ENCODE measurements at places on chromosomes 12 and 14. TPM values are rescaled to one million over a fixed set of nuclear protein-coding genes. Genes with fewer than 3 reads are reported as not detected.

The P3H3 gene
- 14.1 TPM for total RNA-seq

The MED13L gene
- total RNA-seq, result 122 TPM

DNA sequence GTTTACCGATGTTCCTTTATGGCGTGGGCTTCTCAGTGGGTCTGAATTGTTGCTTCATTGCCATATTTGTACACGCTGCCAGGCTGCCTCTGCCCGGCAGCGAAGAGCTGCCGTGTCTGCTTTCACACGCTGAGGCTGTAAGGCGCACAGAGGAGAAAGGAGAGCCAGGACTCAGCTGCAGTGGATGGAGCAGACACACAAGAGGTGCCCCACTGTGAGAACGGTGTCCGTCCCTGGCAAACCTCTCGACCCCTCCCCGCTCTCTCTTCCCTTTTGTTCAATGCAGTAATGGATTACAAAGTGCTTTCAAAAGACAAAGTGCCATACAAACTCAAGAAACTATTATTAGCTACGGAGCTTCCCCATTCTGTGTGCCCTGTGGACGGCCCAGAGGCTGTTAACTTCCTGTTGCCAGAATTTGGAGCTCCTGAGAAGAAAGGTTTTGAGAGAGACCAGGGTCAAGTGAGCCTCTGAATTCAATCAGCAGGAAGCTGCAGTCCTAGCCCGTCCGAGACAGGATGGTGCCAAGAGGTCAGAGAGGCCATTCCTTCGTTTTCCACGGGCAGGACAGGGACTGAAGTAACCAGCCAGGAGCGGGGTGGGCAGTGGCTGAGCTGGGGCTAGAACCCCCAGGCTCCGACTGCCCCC lies 15.8 kb downstream of the CCND2 start:
- peak; percentile 69 for DNase-seq
- H3K27ac ChIP-seq, result peak overlapping the region; percentile 18
- H3K4me1 ChIP-seq, result peaks cover 42% of the 10 kb centered on the region

DNA sequence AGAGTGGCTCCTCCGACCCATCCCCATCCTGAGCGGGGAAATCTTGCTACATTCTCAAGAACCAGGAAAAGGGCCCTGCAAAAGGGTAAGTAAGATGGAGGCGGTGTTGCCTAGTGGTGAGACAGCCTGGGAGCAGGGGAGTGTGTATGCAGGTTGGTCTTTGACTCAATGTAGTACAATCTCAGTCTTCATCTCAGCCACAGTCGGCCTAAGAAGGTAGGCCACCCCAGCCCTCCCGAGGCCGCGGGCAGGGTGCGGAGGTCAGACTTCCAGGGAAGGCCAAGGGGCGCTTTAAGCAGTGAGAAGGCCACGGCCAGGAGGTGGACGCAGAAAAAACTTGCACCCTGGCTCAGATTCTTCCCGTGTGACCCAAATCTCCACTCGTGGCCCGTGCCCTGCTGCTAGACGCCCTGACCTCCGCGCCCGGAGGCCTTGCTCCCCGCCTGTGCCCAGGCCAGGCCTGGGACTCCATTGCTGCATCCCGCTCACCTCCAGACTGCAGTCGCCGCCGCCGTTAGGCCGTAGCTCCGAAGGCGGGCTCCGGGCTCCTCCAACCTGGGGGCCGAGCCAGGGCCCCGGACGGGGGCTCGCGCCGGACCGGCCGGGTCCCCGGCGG lies 435 bp downstream of the FOXM1 start:
- peaks cover 10% of the 10 kb centered on the region for H3K36me3 ChIP-seq
- H3K4me1 ChIP-seq, result peaks cover 26% of the 10 kb centered on the region
- DNase-seq, result no peak
- peak overlapping the region; percentile 84 for H3K4me3 ChIP-seq
- no peaks in the 10 kb centered on the region for H3K27me3 ChIP-seq
- peak overlapping the region; percentile 2 for H3K27ac ChIP-seq

- H3K27me3 ChIP-seq, result peaks cover 9% of the 10 kb centered on the region
- no peak overlapping the region for H3K27ac ChIP-seq
- H3K4me3 ChIP-seq, result no peak overlapping the region
- DNase-seq, result no peak
- no peaks in the 10 kb centered on the region for H3K36me3 ChIP-seq
- peaks cover 5% of the 10 kb centered on the region for H3K4me1 ChIP-seq
These were observed 101.0 kb upstream of the PRMT8 start for GRCh38 chr12:3389986-3390385.

- peaks cover 15% of the 10 kb centered on the region for H3K4me1 ChIP-seq
- no peaks in the 10 kb centered on the region for H3K36me3 ChIP-seq
- peak overlapping the region; percentile 66 for H3K27ac ChIP-seq
- no peak overlapping the region for H3K4me3 ChIP-seq
- no peaks in the 10 kb centered on the region for H3K27me3 ChIP-seq
These were observed 41.2 kb downstream of the ADGRD1 start for GRCh38 chr12:130994821-130995375.

DNA sequence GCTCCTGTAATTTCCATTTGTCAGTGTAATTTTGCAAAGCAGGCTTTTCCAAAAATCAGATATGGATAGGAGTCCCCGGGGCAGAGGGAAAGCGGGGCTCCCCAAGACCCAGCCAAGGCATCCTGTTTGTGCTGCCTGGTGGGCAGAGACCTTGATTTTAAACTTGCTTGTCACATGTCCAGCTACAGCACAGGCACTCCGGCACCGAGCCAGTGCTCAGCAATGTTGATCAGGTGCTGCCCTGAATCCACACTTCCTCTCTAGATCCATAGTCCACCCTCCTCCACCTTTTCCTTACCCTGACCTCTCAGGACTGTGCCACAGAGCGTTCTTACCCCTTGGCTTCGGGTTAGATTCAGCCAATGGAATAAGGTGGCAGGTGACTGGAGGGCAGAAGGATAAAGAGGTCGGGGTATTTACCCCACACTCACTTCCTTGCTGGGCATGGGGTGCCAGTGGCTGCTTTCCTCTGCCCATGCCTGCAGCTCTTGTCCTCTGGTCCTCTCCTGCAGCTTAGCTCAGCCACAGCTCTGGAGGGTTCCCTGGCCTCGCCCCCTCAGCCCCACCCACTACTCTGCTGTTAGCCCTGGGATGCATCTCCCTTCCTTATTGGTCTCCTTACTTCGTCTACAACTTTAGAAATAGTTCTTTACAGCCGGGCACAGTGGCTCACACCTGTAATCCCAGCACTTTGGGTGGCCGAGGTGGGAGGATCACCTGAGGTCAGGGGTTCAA lies 80.1 kb downstream of the IRF2BPL start:
- peaks cover 16% of the 10 kb centered on the region for H3K4me1 ChIP-seq
- no peaks in the 10 kb centered on the region for H3K27me3 ChIP-seq
- no peak overlapping the region for H3K4me3 ChIP-seq
- no peak overlapping the region for H3K27ac ChIP-seq
- no peak for DNase-seq
- no peaks in the 10 kb centered on the region for H3K36me3 ChIP-seq

Data from neural progenitor cell (in vitro differentiated cells).